ENCODE measurements at places on chromosomes 12 and 14.

DNA sequence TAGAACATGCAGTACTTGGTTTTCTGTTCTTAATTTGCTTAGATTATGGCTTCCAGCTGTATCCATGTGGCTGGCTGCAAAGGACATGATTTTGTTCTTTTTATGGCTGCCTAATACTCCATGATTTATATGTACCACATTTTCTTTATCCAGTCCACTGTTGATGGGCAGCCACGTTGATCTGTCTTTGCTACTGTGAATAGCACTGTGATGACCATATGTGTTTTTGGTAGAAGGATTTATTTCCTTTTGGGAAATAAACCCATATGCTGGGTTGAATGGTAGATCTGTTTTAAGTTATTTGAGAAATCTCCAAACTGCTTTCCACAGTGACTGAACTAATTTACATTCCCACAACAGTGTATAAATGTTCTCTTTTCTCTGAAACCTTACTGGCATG lies 86.2 kb upstream of the FERMT2 start:
- DNase-seq, result no peak

- no peak for DNase-seq
Observed at GRCh38 chr14:61179061-61179690, 102.0 kb downstream of the TMEM30B start.

GRCh38 chr12:60522684-60523400 lies 927.0 kb downstream of the SLC16A7 start:
- no peak for DNase-seq

DNA sequence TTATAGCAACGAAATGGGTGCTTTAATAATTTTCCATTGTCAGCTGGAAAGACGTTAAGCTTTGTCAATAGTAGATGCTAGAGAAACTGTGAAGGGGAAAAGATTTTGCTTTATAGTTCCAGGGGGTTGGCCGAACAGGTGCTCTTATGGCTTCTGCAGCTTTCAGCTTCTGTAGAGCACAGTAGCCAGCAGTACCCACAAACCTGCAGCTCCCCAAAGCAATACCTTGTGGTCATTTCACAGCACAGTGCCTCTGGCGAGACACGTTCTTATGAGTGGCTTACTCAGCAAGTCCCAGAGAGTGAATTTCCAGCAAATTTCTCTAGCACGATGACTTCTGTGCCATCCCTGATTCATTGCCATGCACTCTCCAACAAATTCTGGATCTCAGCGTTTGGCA lies 416.3 kb upstream of the ATP2B1 start:
- no peak for DNase-seq

DNA sequence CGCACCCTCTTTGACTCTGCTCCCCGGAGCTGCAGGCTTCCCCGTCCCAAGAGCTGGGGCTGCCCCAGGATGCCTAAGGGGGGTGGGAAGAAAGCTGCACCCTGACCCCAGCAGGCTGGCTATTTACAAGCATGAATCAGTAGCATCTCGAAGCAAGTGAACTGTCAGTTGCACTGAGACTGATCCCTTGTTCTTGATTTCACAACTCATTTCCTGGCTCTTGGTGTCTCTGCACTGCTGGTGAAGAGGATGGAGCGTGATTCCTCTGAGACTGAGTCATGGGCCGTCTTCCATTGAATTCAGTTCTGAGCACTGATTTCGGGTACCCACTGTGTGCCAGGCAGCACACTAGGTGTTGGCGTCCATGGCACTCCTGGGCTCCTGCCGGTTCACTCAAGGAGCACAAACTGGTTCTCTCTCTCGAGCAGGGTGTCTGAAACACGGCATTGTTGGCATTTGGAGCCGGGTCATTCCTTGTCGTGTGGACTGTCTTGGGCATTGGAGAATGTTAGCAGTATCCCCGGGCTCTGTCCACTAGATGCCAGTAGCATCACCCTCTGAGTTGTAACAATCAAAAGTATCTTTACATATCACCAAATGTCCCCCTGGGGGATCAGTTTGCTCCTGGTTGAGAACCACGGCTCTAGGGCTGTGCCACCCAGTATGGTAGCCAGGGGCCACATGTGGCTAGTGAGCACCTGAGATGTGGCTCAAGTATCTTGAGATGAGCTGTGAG lies 86.9 kb downstream of the RIN3 start:
- no peak for DNase-seq

DNA sequence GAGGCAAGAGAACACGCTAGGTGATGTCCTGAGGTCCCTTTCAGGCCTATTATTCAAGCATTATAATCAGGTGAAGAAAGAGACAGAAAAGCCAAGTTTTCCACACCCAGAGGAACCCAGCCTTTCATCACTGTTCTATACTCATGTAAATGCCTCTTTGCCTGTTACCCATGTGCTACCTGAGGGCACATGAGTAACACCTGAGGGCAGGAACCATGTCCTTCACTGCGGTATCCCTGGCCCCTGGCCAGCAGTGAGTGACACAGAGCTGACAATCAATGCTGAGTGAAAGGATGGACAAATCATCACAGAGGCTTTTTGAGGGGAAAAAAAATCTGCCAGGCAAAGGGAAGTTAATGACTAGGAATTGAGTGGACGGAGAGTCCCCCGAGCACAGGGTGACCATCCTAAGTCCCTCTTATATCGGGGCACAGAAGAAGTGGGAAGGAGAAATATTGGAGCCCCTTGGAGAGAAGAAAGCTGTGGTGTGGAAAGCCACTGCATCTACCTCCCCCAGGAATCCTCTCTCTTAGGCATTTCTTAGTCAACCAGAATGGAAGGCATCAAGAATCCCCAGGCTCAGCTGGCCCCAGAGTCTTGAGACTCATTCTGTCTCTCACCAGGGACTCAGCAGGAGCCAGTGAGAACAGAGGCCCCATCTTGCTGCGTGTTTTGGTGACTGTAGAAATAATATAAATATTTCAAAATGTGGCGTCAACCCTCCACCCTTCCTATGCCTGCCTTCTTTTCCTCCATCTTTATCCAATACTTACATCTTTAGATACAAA lies 212.9 kb downstream of the DPF3 start:
- no peak for DNase-seq

GRCh38 chr12:7439579-7440505 lies 4.1 kb downstream of the CD163L1 start:
- no peak for DNase-seq

DNA sequence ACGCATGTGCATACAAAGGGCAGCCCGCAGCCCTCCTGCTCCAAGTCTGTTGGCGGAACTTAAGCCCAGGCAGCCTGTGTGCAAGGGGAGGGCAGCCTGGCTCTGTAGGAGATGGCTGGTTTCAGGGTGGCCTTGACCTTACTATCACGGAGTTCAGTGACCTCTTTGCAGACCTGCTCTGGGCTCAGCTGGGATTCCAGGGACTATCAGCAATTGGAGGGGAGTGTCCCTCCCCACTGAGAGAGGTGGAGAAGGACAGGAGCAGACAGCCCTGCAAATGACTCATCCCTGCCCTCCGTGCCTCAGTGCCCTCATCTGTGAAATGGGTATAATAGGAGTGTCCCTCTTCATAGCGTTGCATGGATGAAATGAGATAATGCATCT lies 66.2 kb upstream of the DLK1 start:
- DNase-seq, result no peak

DNA sequence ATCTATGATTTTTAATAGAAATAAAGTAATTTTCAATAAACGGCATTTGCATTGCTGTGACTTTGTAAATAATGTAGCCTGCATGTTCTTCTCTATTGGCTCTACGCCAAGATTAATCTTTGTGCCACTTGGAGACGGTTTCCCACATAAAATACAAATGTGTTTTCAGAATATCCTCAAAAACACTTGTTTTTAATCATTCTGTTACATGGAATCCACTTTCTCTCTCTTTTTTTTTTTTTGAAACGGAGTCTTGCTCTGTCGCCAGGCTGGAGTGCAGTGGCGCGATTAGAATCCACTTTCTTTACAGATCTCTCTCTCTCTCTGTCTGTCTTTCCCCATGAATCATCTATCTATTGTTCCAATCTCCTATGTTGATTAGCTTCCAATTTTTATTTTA lies 22.8 kb upstream of the SSPN start:
- no peak for DNase-seq

DNA sequence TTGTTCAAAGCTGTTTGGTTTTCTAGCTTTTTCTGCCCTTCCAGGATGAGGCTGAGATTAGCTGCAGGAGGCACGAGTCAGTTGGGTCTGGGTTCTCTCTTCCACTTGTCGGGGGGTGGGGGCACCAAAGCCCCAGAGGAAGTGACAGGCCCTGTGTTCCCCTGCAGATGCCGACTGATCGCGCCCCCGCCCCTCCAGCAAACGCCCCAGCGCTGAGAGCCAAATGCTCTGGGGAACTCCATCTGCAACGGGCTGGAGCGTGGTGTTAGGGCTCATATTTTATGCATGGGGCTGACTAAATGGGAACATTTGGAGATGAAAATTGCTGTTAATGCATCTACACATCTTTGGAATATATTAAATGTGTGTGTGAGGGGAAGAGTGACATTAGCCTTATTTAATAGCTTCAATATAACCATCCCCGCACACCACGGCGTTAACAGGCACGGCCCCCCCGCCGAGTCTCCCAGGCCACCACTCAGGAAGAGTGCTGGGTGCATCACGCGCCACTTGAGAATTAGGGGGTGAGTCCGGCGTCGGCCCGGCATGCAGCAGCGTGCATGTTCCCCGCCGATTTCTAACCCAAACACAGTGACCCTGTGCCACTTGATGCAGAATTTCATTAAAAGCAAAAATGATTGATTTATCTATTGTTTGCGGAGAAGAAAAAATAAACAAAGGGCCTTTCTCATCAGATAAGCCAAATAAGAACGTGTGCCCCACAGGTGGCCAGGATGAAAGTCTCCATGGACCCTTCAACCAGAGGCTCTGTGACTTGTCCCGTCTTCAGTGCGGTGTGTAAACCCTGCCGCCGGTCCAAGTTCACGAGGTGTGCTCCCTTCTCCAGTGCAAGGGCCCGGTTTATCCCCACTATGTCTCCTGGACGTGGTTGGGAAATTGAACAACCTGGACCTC lies 165.0 kb upstream of the RTL1 start:
- DNase-seq, result no peak

- no peak for DNase-seq
Observed at GRCh38 chr12:52703878-52704277, 554 bp upstream of the KRT77 start.

- peak; percentile 9 for DNase-seq
Observed at GRCh38 chr12:27780612-27781408, 774 bp upstream of the MANSC4 start.

DNA sequence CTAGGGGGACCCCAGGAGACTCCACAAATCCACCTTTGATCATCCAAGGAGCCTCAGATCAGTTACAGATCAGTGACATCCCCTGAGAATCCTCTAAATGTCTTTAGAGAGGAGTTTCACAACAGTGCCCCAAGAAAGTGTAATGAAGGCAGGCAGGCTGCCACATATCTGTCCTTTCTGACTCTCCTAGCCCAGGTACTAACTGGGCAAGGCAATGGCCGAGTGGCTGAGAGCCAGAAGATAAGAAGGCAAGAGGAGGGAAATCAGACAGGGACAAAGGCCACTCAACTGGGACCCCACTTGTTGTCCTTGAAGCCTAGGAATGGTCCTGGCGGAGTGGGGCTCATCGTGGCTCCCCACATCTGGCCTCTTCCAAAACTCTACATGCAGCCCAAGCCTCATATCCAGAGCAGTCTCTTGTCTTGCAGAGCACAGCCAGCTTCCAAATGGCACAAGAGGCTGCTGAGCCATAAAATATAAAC lies 11.6 kb downstream of the ACTN1 start:
- no peak for DNase-seq

GRCh38 chr12:23640754-23641153 lies 308.7 kb downstream of the SOX5 start:
- DNase-seq, result no peak

DNA sequence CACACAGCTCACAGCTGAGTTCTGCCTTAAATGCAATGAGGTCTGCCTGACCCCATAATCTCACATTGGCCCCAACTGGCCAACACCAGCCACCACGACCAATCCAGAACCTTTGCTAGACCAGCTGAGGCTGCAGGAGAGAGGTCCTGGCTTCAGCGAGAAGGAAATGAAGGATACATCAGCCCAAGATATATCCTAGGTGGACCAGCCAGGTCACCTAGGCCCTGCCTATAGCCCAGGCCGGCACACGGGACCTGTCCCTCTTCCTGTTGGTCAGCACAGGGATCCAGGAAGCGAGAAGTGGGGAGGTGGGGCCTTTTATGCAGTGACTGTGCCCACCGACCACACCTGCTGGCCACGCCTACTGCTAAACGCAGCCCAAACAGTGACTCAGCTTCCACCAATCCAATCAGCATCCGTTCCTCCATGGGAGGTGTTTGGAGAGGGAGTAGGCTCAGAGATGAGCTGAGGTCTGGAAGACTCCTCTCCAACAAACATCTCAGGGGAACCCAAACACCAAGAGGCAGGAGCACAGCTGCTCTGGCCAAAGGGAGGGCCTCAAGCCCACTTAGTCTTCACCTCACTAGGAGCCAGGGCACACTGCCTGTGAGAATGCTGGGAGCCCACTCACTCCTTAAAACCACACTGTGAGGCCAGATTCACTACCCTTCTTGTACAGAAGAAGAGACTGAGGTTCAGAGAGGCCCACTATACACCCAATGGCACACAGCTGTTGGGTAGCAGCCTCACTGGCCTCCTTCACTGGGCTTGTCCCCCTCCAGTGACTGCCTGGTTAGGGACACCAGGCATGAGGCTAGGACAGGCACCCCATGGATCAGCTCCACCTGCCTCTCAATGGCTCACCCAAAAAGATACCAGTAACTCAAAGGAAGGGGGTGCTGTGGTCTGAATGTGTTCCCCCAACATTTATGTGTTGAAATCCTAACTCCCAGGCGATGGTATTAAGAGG lies 51.3 kb upstream of the PPP2R5C start:
- no peak for DNase-seq

DNA sequence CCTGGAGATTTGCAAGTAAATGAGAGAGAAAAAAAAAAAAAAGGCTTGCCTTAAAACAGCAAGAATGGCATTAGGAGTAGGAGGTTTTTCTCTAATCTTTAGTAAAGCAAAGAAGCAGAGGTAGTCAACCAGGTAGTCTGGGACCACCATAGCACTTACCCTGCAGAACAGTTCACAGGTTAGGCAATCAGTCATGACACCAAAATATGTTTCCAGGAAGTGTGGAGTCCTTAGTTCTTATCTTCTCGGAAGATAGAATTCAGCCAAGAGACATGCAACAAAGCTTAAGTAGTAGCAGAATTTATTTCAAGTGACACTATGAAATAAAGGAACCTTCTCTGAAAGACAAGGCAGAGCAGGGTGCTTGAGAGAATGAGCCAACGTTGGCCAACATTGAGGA lies 295.8 kb downstream of the IPO8 start:
- DNase-seq, result no peak

DNA sequence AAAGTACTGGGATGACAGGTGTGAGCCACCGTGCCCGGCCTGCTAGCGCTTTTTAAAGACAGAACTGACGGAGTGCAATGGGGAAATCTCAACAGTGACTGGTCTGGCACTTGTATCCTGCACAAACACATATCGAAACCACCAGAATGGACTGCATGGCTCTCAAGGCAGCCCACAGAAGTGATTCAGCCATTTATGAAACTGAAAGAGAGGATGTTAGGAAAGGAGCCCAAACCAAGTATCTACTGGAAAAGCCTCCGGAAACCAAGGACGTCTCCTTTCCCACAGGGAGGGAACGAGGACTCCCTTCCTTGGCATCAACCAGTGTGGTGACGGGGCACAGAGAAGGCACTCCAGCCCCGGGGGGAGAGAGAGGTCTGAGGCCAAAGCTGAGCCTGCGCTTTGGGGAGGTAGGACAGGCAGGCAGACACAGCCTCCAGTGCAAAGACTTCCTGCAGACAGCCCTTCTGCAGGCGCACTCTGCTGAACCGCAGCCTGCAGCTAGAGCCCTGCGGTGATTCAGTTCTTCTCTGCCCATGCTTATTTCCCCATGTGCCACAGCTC lies 16.5 kb downstream of the SLC15A4 start:
- no peak for DNase-seq

GRCh38 chr14:69325086-69325485 lies 65.1 kb downstream of the GALNT16 start:
- no peak for DNase-seq

All from GM19239 (cell line).